ENCODE measurements at places on chromosomes 2 and 18.
A peak's percentile ranks its signal among the peaks of the same experiment; 100 is the strongest.

- no peak for DNase-seq
Measured at GRCh38 chr2:61640406-61640805, 102.2 kb upstream of the XPO1 start.

GRCh38 chr2:175823002-175823706, 178.9 kb downstream of the LNPK start:
- DNase-seq = no peak

- no peak for DNase-seq
Measured at GRCh38 chr2:55161295-55162210, 70.5 kb downstream of the CLHC1 start.

- peak; percentile 95 for DNase-seq
Measured at GRCh38 chr2:161077367-161078210, 82.6 kb upstream of the TANK start.

DNA sequence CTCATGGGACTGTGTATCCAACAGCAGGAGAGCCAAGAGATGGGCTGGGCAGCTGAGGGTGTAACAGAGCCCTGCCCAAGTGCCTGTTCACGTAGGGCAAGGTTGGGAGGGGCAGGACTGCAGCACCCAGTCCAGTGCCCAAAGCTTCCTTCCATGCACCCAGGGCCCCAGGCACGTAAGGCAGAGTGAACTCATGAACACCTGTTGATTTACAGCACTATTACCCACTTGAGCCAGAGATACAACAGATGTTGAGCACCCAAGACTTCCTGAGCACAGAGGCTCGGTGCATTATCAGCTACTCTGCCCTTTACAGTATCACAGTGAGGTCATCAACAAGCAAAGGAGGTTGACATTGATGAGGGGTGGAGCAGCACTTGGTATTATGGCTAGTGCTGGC, 50.2 kb upstream of the FHL2 start:
- no peak for DNase-seq

DNA sequence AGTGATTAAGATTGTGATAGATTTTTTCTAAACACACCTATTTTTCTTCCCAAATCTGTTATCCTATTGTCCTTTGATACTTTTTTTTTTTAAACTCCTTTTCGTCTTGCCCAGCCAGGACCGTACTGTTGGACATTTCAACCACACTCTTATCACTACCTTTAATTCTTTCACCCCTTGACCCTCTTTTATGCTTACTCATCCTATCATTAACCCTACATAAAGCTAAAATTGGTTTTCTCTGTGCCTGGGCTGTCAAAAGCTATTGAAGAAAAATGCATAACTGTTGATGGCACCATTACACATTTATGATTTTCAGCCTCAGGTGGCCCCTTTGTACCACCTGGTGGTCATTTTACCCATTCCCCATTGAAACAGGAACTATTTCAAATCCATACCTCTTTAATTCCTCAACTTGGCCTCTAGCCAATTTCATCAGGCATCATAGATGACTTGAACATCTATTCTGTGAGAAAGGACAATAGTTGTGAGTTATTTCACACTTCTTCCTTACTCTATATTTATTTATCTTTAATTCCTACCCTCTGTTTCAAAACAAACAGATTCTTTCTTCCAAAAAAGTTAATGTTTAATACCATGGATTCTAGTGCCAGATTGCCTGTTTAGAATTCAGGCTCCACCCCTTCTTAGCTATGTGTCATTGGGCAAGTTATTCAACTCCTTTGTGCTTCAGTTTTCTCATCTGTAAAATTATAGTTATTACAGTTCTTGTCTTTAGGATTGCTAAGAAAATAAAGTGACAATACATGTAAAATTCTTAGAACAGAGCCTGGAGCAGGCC, 258.6 kb downstream of the CAMKMT start:
- DNase-seq = no peak

- DNase-seq = no peak
Measured at GRCh38 chr2:172456002-172456401, 28.6 kb downstream of the ITGA6 start.

GRCh38 chr18:43533371-43533770, 256.1 kb upstream of the SYT4 start:
- no peak for DNase-seq

- no peak for DNase-seq
Measured at GRCh38 chr2:11073251-11073650, 82.0 kb upstream of the SLC66A3 start.

- no peak for DNase-seq
Measured at GRCh38 chr2:53880756-53881155, 21.0 kb upstream of the GPR75 start.

Data from GF-D8 (cell line).